ENCODE measurements at places on chromosomes 7 and 10.

GRCh38 chr10:69052736-69053135, 35.2 kb upstream of the SRGN start:
- no peak for DNase-seq

DNA sequence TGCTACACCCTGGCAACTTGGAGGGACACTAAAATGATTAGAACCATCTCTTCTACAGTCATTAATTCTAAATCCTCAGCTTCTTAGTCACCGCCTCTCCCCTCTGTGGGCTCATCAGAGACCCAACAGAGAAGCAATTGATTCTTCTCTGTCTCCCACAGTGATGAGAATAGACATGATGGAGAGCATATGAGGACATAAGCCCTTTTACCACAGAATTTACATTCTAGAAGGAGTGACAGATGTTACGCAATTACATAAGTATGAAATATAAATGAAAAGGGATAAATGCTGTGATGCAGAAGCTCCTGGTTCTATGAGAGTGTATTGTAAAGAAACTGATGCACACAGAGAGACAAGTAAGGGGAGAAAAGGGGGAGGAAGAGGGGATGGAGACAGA, 18.1 kb upstream of the ABCB5 start:
- no peak for DNase-seq

GRCh38 chr7:105189859-105190492, 176.0 kb downstream of the KMT2E start:
- DNase-seq, result no peak

- no peak for DNase-seq
Observed at GRCh38 chr7:116800594-116800993, 61.8 kb upstream of the CAPZA2 start.

- no peak for DNase-seq
Observed at GRCh38 chr7:39280337-39280736, 285.9 kb upstream of the YAE1 start.

GRCh38 chr7:144656965-144657517, 178.8 kb downstream of the TPK1 start:
- peak; percentile 5 for DNase-seq

DNA sequence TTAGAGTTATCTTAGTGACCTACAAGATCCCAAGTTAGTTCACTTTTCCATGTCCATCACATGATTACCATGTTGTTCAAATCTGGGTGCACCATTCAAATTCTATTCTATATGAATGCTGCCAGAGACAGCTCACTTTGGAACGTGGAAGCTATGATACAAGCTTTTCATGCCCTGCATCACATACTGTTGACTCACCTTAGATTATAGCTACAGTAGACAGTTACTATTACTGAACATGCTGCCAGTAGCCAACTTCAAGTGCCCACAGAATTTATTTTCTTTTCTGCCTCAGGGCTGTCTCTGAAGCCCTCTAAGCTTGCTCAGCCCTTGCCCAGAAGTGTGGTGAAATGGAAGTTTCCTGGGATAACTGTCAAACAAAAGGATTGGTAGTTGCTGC, 231.1 kb downstream of the GPR158 start:
- no peak for DNase-seq

DNA sequence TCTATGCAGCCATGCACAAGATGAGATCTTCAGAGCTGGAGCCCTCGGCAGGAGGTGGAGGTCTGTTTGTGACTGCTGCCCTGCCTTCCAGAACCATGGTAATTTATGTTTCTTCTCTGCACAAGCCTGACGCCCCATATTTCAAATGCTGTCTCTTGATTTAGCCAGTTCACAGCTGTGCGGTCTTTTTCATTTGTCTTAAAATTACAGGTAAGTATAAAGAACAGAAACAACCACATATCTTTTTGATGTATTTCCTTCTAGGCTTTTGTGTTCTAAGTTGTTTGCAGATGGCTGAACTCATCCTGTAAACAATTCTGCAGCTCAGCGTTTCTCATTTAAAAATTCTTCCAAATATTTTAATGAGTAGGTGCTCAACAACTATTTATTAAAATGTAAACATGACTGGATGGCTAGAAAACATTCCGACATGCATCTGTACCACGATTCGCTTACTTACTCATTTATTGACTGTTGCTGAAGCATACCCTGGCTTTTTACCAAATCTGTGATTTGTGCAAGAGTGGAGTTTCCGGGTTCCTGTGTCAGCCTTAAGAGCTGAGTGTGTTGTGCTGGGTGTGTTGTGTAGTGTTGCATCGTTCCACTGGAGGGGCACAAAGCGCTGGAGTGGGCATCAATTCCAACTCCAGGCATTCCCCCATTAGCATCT, 58.9 kb downstream of the PIP4K2A start:
- DNase-seq, result no peak

- DNase-seq, result no peak
Observed at GRCh38 chr10:69803809-69804208, 2.1 kb downstream of the COL13A1 start.

GRCh38 chr7:123657304-123657685, 1.6 kb downstream of the LMOD2 start:
- no peak for DNase-seq

DNA sequence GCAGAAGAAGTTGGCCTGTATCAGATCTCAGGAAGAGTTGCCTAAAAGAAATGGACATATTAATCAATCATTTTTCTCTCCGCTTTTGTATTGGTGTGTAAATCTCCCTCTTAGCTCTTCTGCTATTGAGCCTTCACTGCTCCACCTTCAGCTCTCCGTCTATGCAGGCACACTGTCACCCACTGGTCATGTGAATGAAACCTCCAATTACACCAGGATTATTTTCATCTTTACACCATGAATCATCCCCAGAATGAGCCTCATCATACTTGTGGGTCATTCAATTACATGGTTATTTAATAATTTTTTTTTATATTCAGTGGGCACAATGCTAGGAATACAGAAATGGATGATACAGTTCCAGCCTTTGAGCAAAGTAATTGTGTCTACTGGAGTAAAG, 92.6 kb downstream of the LRRC4 start:
- peak; percentile 18 for DNase-seq

DNA sequence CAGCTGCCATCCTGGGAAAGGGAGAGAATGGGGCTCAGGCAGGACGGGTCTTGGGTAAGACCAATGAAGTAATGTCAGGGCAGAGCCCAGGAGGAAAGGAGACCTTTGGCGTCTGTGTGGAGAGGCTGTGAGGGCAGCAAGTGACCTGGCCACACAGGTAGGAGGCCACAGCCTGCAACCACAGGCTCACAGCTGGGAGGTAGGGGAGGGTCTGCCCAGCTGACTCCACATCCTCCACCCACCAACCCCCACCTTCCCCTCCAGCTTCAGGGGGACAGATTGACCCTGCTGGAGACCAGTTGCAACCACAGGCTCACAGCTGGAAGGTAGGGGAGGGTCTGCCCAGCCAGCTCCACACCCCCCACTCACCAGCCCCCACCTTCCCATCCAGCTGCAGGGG, 262.2 kb upstream of the TCERG1L start:
- no peak for DNase-seq

GRCh38 chr7:43278088-43278644, 165.7 kb downstream of the HECW1 start:
- DNase-seq, result no peak

- no peak for DNase-seq
Observed at GRCh38 chr10:29794776-29795611, 160.2 kb upstream of the SVIL start.

GRCh38 chr7:93194386-93194785, 31.9 kb downstream of the HEPACAM2 start:
- no peak for DNase-seq

- no peak for DNase-seq
Observed at GRCh38 chr10:79068203-79068561, 584 bp upstream of the ZMIZ1 start.

DNA sequence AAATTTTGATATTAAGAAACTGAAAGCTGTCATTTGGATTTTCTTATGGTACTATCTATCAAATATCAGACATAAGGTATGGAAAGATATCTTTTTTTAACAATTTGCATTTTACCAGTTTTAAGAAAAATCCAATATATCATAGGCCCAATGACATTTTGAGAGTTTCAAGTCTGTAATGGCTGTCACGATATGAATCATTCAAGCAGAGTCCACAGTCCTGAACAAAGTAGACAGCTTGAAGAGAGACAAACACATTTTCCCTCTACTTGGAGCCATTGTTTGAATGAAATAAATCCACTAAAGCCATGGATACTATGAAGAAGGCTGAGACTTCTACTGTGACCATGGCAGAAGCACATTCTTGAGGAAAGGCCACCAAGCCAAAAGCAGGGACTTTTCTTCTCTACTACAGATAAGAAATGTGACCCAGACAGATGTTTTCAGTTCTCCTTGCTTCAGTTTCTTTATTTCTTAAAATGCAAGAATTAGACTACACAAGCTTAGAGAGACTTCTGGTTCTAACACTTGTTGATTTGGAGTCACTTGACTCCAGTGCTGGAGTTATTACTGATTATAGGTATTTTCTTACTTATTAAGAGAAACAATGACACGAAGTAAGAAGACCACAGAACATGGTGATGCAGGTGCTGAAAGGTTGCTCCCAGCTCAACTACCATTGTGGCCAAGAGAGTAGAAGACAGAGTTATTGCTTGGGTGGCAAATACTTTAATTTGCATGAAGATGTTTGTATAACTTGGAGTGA, 429.1 kb downstream of the KIF20B start:
- DNase-seq, result no peak

DNA sequence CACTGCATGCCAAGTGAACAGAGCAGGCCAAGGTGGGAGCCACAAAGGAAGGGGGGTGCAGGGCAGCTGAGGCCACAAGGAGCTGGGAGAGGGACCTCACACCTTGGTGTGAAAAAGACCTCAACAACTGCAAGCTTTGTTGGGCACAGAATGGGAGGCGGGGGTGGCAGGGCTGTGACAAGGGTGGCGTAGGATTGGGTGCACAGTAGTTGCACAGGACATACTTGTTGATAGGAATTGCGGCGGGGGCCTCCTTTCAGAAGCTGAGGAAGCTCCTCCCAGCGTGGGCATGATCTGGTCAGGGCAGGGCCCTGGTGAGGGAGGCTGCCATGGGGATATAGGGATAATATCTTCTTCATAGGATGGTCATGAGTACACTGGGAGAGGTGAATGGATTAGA, 25.8 kb downstream of the POLL start:
- DNase-seq, result no peak

Measured in NCI-H524 (cell line).